ENCODE measurements at places on chromosomes 6 and 20. TPM values are rescaled to one million over a fixed set of nuclear protein-coding genes. Genes with fewer than 3 reads are reported as not detected.
A peak's percentile ranks its signal among the peaks of the same experiment; 100 is the strongest.

GRCh38 chr6:128806261-128806660, 76.7 kb upstream of the LAMA2 start:
- no peaks in the 10 kb centered on the region for H3K4me1 ChIP-seq
- no peak for DNase-seq
- H3K36me3 ChIP-seq = no peaks in the 10 kb centered on the region
- H3K4me3 ChIP-seq = no peak overlapping the region

The NUP43 gene
- total RNA-seq = 60.2 TPM

The B3GAT2 gene
- not detected for total RNA-seq

DNA sequence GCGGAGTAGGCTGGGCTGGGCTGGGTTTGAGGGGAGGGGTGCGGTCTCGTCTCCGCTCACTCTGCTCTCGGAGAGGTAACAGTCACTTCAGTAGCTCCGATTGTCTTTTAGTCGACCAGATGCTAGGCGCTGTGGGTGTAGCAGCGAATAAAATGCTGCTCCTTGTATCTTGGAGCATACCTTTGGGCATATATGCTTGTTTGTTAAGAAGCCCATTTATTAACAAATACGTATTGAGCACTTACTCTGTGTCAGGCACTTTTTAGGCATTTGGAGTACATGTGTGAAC, 545 bp downstream of the ACTR5 start:
- peak; percentile 59 for DNase-seq
- H3K27ac ChIP-seq = peak overlapping the region; percentile 95
- peaks cover 13% of the 10 kb centered on the region for H3K4me1 ChIP-seq

The PLTP gene
- total RNA-seq = not detected

DNA sequence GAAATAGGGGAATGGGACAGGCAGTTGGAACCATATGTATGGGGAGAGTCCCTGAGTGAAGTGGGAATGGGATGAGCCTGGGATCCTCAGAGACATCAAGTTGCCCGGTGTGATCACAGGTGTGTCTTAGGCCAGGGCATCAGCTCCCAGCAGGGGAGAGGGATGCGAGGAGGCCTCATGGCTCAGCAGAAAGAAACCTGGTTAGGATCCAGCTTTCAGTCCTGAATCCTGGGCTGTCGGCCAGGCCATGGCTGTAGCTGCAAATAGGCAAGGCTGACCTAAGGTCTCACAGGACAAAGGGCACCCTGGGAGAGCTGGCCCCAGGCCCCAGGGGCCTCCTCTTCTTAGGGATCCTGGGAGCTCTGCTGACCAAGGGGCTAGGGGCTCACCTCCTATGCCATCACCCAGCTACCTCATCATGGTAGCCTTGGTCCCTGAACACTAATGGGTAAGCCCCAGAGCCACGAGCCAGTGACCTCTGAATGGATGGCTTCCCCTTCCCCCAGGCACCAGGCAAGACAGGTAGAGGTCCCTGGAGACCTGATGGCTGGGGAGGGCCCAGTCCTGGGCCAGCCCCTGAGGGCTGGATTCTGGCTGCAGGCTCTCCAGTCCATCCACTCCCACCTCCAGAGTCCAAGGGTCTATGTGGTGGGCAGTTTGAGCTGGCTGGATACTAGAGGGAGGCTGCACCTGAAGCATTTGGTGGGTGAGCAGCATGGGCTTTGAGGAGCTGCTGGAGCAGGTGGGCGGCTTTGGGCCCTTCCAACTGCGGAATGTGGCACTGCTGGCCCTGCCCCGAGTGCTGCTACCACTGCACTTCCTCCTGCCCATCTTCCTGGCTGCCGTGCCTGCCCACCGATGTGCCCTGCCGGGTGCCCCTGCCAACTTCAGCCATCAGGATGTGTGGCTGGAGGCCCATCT, at the start of gene SLC22A7:
SLC22A7 (plus strand) TSS at position 617 of the 921 bp plus-strand sequence; CDS start at position 716, 99 bp downstream.
- no peak within 1 kb of the TSS for H3K4me3 ChIP-seq
- H3K4me1 ChIP-seq = no peaks in the 10 kb centered on the region
- H3K27me3 ChIP-seq = no peaks in the 10 kb centered on the region
- H3K27ac ChIP-seq = no peak within 1 kb of the TSS

DNA sequence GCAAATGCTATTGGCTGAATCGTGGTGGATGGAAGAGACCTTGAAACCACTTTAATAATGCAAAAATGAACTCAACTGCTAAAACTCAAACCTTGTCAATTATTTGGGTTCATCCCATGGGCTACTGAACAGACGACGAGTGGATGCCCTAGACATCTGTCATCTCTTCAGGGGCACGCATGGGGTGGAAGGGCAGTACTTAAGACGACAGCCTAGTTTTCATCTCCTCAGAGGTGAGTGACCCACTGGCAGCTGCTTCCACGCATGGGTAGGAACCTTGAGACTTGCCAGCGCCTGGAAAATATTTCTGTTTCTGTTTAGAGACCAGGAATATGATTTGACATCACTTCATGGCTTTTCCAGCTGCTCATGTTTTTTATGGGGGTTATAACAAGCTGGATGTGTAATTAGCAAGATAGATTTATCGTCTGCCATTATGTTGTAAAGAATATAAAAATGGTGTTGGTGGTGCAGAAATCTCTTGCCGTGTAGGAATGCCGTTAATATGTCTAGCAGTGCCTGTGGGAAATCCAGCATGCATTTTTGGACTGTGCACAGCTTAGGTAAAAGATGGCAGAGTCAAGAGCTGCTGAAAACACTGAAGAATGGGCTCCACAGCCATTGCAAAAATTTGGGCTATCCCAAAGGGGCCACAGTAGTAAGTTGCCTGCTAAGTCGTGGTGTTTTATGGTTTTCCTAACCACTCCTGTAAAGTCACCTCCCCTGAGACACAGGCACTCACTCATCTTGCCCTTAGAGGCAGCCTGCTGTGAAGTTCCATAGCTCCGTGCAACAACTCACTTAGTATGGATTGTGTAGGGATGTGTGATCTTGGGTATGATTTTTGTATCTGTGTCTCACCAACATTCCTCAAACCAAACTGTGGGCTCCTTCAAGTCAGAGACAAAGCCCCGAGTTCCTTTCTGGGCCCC, 203.3 kb downstream of the EYA2 start:
- no peaks in the 10 kb centered on the region for H3K4me1 ChIP-seq
- DNase-seq = no peak
- H3K27me3 ChIP-seq = no peaks in the 10 kb centered on the region
- H3K4me3 ChIP-seq = no peak overlapping the region

- H3K27me3 ChIP-seq = no peaks in the 10 kb centered on the region
- no peak for DNase-seq
- H3K4me3 ChIP-seq = no peak overlapping the region
- H3K4me1 ChIP-seq = no peaks in the 10 kb centered on the region
- H3K27ac ChIP-seq = no peak overlapping the region
Measured at GRCh38 chr20:58169450-58169849, 59.0 kb downstream of the ANKRD60 start.

GRCh38 chr6:87088076-87088475, 6.8 kb downstream of the CGA start:
- DNase-seq = no peak
- H3K36me3 ChIP-seq = no peaks in the 10 kb centered on the region
- H3K4me3 ChIP-seq = no peak overlapping the region
- H3K4me1 ChIP-seq = no peaks in the 10 kb centered on the region
- no peaks in the 10 kb centered on the region for H3K27me3 ChIP-seq
- H3K27ac ChIP-seq = no peak overlapping the region

The HLA-DRB5 gene
- total RNA-seq = 0.68 TPM

- no peaks in the 10 kb centered on the region for H3K27me3 ChIP-seq
- no peak for DNase-seq
- H3K4me3 ChIP-seq = no peak overlapping the region
- no peaks in the 10 kb centered on the region for H3K4me1 ChIP-seq
- no peaks in the 10 kb centered on the region for H3K36me3 ChIP-seq
Measured at GRCh38 chr6:66489269-66489987, 782.4 kb upstream of the EYS start.

GRCh38 chr6:25017932-25018567, 82.3 kb upstream of the RIPOR2 start:
- DNase-seq = peak; percentile 83
- no peaks in the 10 kb centered on the region for H3K27me3 ChIP-seq
- H3K27ac ChIP-seq = peak overlapping the region; percentile 61
- no peak overlapping the region for H3K4me3 ChIP-seq
- H3K36me3 ChIP-seq = no peaks in the 10 kb centered on the region

The CAGE1 gene
- 0.17 TPM for total RNA-seq

DNA sequence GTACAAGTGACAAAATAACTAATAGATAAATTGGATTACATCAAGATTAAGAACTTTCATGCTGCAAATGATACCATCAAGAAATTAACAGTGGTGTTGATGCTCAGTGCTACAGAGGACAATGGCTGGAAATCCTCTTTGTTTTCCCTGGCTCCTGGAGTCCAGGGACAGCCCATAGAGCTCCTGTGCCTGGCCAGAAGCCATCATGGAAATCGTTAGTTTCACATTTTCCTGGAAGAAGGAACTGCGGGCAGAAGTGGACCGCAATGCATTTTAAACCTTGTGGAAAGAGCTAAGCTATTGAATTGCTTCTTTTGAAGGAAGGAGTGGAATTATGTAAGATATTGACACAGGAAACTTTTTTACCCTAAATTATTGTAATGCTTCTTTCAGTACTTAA, 276.0 kb downstream of the GJA1 start:
- H3K27me3 ChIP-seq = no peaks in the 10 kb centered on the region
- H3K4me3 ChIP-seq = no peak overlapping the region
- H3K27ac ChIP-seq = no peak overlapping the region
- DNase-seq = no peak
- H3K36me3 ChIP-seq = no peaks in the 10 kb centered on the region
